Activated CD8-positive, alpha-beta memory T cell treated with anti-CD3 and anti-CD28 coated beads, Interleukin-2, amount 10 ng/mL, durations not matched to agents 7 days and 5 days (primary cell): ENCODE measurements at places on chromosomes 16 and 17. TPM values are rescaled to one million over a fixed set of nuclear protein-coding genes. Genes with fewer than 3 reads are reported as not detected.

The KCNH4 gene
- total RNA-seq: 0.56 TPM

The NXPH3 gene
- total RNA-seq: 0.09 TPM

The ABR gene
- 83.2 TPM for total RNA-seq

The MT1M gene
- not detected for total RNA-seq

The FAM20A gene
- not detected for total RNA-seq

The SYT17 gene
- not detected for total RNA-seq

The COX10 gene
- 20.3 TPM for total RNA-seq

The ZCCHC14 gene
- total RNA-seq: 1.5 TPM

The SLC35G6 gene
- not detected for total RNA-seq

The TNFRSF13B gene
- total RNA-seq: not detected

The KRTAP9-2 gene
- total RNA-seq: not detected

The DOC2B gene
- total RNA-seq: not detected

The CCL8 gene
- not detected for total RNA-seq

The DNAI2 gene
- total RNA-seq: 0.35 TPM

The KRT16 gene
- total RNA-seq: not detected

The MIS12 gene
- 36.4 TPM for total RNA-seq

The MT4 gene
- not detected for total RNA-seq

The BCL6B gene
- 6.7 TPM for total RNA-seq
